ENCODE measurements at places on chromosomes 5 and 9.

DNA sequence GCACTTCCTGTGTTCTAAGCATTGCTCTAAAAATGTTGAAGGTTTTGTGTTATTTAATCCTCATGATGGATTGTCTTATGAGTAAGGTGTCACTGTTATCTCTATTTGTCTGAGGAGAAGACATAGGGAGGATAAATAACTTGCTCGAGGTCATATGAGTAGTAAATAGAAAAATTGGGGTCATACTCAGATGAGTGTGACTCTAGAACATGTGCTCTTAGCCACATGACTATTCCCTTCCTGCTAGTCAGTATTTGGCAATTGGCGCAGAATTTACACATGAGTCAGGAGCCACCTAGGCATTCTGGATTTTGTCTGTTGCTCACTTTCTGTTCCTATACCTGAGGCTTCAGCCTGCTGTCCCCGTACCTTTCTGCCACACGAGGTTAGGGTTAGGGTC, 234.6 kb upstream of the CD180 start:
- DNase-seq, result no peak

DNA sequence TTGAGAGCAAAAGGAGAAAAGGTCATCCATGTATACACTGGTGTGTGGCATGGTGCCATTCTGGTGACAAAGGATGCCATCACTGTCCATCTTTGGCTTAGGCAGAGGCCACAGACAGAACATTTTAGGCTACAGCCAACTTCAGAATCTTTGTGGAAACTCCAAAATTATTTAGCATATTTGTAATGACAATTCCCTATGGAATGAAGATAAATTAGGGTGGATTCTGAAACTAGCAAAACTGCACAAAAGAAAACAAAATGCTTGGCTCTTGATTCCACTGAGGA, 92.5 kb downstream of the FBXW11 start:
- no peak for DNase-seq

DNA sequence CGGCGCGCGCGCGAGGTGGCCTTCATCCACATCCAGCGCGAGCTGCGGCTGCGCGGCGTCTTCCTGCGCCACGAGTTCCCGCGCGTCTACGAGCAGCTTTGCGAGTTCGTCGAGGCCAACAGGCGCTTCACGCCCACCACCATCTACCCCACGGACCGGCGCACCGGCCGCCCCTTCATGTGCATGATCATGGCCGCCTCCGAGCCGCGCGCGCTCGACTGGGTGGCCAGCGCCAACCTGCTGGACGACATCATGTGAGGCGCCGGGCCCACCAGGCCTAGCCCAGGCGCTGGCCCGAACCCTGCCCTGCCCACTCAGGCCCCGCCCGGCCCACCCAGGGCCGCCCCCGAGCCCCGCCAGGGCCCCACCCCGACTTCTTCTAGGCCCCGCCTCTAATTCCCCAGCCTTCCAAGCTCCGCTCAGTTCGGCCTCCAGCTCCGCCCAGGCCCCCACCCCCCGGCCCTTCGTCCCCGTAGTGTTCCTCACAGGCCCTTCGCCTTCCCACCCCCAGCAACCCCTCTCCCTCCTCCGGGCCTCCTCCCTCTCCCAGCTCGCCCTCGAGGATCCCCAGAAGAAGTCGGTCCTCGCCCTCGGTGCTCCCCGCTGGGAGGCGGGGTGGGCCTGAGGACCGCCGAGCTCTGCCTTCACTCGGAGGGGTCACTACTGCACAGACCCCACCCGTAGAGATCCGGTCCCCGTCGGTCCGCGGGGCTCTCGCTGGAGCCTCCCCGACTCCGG, 2.0 kb upstream of the PHPT1 start:
- DNase-seq, result no peak

DNA sequence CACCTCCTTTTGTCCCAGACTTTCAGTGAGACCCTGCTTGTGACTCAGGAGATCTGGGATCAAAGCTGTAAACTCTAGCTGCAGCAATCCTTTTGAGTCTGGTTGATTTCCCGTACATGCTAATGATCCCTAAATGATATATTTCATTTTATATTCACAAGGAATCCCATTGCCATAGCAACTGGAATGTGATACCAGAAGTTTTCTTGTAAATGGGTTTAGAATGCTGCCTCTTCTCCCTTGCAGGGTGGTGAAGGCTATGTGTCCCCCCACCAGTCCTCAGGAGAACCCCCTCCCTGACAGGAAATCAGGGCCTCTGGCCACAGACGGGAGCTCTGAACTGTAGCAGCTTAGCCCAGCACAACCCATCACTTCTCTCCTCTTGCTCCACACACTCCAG, 215.0 kb downstream of the FSTL4 start:
- DNase-seq, result no peak

GRCh38 chr9:131724683-131725082, 15.2 kb downstream of the RAPGEF1 start:
- no peak for DNase-seq

GRCh38 chr5:18159331-18159730, 525.1 kb downstream of the TAF11L14 start:
- no peak for DNase-seq

- no peak for DNase-seq
These were observed 59.2 kb downstream of the HSD17B3 start for GRCh38 chr9:96242811-96243210.

GRCh38 chr5:82942083-82942881, 134.9 kb downstream of the TMEM167A start:
- DNase-seq, result no peak

GRCh38 chr9:93620041-93620506, 43.7 kb downstream of the PHF2 start:
- no peak for DNase-seq

GRCh38 chr9:14779566-14780022, 57.1 kb upstream of the CER1 start:
- no peak for DNase-seq

GRCh38 chr5:58885260-58885659, 302.4 kb downstream of the RAB3C start:
- no peak for DNase-seq

GRCh38 chr9:135230817-135231520, 143.5 kb downstream of the OLFM1 start:
- no peak for DNase-seq

DNA sequence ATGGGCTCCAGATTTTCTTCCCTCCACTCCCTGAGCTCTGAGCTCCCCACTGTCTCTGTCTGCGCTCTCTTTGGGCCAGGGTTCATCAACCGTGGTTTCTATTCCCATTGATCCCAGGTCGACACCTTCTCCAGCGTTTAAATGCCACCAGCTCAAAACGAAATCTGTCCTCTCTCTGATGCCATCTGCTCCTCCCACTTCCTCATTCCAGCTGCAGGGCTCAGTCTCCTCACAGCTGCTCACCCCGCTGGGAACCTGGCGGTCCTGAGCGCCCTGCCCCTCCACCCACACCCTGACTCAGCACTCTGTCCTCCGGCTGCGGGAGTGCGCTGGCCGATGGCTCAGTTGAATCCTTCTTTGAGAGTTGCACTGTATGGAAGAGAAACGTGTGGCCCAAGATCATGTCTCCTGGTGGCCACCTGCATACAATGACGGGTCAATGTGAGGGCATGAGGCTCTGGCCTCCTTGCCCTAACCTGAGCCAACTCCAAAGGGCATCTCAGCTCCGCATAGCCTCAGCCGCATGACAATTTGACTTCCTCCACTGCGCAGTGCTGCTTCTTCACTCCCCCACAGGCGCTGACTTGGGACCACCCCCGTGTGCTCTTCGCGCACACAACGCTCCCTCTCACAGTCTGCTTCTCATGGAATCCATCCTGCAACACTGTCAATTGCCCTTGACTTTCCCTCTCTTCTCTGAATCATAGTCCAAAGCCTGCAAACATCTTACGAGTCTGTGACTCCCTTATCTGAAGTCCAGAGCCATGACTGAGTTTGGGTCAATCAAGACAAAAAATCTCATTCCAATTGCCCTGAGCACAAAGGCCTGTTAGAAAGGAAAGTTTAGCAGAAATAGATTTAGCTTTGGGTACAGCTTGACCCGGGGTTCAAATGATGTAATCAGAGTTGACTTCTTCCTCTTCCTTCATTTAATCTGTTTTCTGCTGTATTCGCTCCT, 82.4 kb downstream of the PTCH1 start:
- no peak for DNase-seq

GRCh38 chr5:147452165-147452811, 57.6 kb downstream of the DPYSL3 start:
- DNase-seq, result no peak

GRCh38 chr9:132749306-132749705, 79.0 kb downstream of the GTF3C4 start:
- no peak for DNase-seq

- DNase-seq, result no peak
These were observed 51.5 kb downstream of the WNK2 start for GRCh38 chr9:93235300-93235960.

DNA sequence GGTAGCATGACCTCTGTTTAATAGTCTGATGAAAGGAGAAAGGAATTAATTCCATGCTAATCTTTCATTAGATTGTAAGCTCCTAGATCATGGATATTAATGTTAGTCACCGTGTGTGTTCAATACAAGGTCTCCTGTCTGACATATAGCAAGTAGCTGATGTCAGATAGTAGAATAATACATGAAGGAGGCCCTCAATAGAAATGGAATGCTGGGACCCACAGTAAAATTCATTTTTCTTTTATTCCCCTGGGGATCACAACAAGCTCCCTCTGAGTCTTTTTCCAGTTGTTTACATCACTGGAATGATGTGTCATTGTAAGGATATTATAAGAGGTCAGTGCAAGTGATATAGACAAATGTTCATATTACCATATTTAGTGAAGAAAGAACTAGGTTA, 240.3 kb upstream of the TRPC7 start:
- no peak for DNase-seq

DNA sequence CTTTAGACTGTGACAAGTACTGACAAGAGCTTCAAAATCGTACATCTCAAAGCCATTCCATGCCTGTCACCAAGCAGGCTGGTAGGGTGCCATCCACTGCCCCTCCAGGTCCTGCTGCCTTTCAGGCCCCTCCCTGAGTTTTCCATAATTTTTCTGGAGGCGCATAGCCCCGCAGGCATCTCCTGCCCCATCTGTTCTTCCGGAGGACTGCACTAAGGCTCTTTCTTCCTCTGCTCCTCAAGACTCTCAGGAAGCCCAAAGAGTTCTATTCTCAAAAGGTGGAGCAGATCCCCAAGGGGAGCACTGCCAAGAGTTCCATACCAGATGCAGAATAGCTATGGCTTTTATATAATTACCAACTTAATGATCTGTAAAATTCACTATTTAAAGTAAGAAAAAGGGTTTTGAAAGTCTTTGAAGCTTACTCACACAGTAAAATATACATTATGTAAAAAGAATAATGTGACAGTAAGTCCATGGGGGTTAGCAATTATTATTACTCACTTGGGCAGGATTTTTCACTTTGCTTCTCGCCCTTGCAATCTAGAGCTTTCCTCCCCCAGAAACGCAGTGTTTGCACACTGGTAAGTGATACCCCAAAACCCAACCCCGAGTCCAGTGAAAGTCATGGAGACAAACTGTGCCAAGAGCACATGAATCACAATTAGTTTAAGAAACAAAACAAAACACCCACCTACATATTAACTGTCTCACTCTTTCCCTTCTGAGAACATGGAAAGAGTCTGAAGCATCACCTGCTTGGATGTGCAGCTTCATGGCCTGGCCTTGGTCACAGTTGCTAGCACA, 114.1 kb upstream of the DAPK1 start:
- DNase-seq, result no peak

DNA sequence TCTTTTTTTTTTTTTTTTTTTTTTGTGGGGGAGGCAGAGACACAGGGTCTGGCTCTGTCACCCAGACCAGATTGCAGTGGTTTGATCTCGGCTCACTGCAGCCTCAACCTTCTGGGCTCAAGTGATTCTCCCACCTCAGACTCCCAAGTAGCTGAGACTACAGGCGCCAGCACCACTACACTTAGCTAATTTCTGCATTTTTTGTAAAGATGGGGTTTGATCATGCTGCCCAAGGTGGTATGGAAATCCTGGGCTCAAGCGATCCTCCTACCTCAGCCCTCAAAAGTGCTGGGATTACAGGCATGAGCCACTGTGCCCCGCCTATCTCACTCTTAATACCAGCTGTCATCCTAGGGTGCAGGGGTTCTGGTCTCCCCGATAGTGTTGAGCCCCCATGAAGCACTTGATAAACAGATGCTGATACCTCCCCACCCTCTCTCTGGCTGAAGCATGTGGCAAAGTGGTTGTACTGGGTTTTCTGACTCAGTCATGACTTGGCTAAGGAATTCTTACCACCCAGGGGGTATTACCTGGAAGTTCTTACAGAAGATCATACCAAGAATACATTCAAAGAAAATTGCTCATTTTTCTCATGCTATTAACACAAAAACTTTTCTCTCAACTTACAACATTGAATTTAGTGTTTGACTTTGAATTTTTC, 110.2 kb upstream of the DAPK1 start:
- no peak for DNase-seq

DNA sequence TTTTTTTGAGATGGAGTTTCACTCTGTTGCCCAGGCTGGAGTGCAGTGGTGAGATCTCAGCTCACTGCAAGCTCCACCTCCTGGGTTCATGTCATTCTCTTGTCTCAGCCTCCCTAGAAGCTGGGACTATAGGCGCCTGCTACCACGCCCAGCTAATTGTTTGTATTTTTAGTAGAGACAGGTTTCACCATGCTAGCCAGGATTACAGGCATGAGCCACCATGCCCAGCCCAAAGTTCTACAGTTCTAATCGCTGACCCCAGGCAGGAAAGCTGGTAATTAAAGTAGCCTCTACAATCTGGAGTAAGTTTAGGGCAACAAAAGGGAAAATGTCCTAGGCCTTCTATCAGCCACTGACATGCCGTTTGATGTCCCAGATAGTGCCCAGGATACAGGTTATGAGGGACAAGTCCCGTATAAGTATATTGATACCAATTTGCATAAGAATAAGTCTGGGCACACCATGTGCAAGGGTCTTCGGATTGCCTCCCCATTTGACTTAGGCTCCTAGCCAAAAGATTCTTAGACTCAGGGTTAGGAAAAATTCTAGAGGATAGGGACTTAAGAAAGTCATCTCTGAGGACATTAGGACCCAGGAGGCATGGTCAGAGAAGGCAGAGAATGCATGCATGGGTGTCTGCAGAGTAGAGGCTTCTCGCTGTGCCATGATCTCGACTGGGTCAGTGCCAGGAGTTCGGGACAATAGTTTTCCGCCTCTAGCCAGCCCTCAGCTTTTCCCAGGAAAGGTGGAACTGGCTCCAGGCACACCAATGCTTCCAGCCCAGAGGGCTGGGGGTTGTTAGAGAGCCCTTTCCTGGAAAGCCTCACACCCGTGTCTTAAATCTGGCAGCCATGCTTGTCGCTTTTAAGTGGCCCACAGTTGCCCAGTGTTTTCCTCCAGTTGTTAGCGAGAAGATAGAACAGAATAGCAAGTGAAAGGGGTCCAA, 1111.1 kb downstream of the TAF11L14 start:
- peak; percentile 12 for DNase-seq

DNA sequence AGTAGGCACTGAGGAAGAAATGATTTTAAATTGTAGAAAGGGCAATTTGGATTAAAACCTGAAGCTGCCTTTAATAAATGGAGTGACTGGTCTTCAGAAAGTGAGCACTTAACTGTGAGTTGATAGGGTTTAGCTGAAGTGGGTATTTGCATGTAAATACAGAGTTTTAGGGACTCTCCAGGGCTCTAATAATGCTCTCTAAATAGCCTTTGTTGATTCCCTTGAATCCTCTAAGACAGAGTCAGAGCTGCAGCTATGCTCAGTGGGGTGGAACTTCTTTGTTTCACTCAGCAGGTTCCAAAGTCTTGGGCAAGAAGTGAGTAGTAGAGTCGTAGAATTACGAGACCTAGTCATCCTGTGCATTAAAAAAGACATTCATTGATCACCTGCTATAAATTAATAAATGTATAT, 21.4 kb downstream of the GLRA1 start:
- DNase-seq, result no peak
